ENCODE measurements at places on chromosomes 1 and 21.

DNA sequence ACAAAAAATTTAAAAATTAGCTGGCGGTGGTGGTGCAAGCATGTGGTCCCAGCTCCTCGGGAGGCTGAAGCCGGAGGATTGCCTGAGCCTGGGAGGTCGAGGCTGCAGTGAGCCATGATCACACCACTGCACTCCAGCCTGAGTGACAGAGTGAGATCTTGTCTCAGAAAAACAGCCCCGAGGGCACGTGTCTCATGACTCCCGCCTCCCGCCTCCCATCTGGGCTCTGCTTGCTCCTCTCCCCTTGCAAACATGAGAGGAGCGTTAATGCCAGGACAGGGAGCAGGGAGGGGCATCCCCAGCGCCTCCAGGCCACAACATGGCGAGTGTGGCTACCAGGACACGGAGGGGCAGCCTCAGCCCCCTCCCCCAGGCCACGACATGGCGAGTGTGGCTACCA lies 28.3 kb downstream of the FAAP20 start:
- no peak for DNase-seq

GRCh38 chr1:223214261-223214807 lies 71.3 kb upstream of the TLR5 start:
- DNase-seq: no peak

DNA sequence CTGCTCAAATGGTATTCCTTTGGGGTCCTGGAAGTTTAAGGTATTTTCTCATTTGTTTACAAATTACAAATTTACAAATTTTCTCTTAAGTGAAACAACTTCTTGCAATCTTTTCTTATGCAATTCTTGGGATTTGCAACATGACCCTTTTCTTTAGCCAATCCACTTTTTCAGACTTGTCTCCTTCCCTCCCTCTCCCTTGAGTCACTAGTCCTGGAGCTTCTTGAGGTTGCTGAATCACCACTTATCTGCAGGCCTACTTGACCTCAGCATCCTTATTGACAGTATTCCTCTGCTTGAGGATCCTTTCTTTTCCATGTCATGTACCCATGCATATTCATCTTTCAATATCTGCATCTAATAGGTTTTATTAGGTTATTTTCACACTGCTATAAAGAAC lies 302.8 kb upstream of the ADAMTS5 start:
- DNase-seq: no peak

DNA sequence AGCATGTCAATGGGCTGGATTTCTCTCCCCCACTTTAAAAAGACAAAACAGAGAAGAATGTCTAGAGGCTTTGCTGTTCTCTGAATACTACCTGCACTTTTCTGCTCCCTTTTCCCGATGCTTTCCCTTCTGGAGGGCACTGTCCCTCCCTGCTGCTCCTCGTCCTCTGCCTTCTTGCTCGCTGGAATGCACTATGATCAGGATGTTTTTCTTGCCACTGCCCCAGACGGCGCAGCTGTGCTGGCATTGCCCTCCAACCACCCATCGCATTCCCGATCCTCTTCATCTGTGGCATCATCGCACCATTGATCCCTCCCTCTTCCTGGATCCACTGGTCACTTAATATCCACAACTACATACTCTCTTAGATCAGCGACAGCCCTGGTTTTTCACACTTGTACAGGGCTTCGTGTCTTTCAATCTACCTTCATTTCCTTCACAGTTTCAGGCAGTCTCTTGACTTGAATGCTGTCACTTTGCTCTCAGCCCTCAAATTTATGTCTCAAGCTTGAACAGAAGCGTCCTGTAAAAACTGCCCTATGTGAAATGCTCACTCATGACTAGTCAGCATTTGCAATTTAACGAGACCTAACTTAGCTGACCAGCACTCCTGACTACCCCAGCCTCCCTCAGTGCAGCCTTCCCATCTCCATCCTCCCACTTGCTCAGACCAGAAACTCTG lies 3.5 kb upstream of the OR11L1 start:
- DNase-seq: no peak

GRCh38 chr1:9071554-9072235 lies 2.3 kb upstream of the SLC2A5 start:
- DNase-seq: no peak

DNA sequence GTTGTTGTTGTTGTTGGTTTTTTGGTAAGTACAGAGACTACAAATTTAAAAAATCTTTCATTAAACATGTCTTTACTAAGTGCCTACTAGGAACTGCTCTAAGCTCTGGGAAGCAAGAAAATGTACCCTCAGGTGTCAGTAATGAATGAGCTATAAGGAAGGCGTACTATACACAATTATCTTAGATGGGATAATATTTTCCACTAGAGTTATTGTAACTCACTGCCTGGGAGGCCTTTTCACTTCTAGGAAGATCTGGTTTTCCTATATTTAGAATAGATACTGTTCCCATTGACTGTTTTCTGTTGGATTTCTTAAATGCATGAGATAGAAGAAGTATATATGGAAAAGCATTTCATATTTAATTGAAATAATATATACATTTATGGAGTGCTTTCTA lies 19.6 kb downstream of the CLIC4 start:
- no peak for DNase-seq

GRCh38 chr1:69373520-69373919 lies 194.2 kb upstream of the LRRC7 start:
- DNase-seq: no peak

- DNase-seq: no peak
Measured at GRCh38 chr1:13797397-13797796, 97.4 kb downstream of the PRDM2 start.

Measured in stimulated activated CD8-positive, alpha-beta memory T cell treated with anti-CD3 and anti-CD28 coated beads, Interleukin-15, amount 100 ng/mL, for 48 hours (primary cell).